Activated CD4-positive, alpha-beta T cell treated with anti-CD3 and anti-CD28 coated beads, Interleukin-10, Interleukin-2, amounts not matched to agents 100 ng/mL and 50 ng/mL, durations not matched to agents 16 hours and 8 hours (primary cell): ENCODE measurements at places on chromosomes 13 and 19.

DNA sequence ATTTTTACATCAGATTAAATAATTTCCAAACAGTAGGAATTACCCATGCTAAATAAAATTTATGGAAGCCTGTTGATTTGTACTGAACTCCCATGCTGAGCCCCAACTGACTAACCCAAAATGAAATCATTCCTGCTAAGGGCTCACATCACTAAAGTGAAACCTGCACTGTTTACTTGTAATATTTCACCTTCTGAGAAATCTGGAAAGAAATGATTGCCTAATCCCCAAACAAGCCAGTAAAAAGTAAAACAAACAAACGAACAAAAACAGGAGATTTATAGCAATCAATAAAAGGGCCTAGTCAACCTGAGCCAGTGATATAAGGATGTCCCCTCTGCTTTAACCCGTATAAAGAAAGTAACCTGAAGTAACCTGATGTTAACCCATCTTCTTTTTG is 1599.8 kb downstream of the OLFM4 start:
- no peak for DNase-seq

DNA sequence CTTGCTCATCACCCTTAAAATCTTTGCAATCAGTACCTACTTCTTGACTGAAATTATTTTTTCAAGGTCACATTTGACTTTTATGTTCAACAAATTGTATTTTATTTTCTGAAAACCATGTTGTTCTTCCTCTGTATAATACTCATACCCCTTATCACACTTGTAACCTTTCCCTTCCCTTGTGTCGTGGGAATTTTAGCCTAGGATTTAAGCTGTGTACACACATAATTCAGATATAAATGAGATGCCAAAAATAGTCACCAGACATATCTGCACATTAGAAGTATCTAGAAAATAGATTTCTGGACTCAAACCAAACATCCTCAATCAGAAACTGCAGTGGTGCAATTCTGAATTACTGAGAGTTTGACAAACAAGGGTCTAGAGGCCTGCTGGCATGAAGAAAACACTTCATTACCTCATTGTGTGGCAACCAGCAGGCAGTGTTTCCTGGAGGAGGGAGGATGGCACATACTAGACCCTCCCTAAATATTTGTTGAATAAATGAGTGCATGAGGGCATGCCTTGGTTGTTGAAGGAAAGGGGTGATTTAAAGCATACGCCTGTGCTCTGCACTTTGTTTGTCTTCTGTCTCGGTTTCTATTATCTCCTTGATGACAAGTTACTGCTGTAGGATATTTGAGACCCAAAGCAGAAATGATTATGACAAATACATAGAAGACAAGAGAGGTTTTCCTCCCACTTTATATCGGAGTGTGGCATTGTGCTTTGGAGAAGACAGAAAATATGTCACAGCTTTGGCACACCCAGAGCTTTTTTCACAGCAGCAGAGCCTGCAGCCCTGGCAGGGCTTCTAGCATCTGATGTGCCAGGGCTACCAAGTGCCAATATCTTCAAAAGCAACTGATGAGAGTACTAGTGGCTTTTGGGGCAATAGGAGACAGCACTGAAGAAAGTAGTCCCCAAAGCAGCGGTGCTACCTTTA is 881.1 kb downstream of the PCDH9 start:
- DNase-seq = no peak

- DNase-seq = no peak
Measured at GRCh38 chr19:11269408-11269807, 7.1 kb upstream of the DOCK6 start.

GRCh38 chr13:74115133-74115532 is 19.1 kb downstream of the KLF12 start:
- no peak for DNase-seq

GRCh38 chr19:6580313-6580712 is 10.6 kb downstream of the CD70 start:
- DNase-seq = no peak

GRCh38 chr13:30442926-30443325 is 20.6 kb downstream of the UBE2L5 start:
- DNase-seq = no peak

- DNase-seq = peak; percentile 87
Measured at GRCh38 chr19:1568320-1569019, at the start of gene MEX3D. Gene MEX3D (minus strand): TSS chr19:1568325. CDS start chr19:1568058, 267 bp downstream.

DNA sequence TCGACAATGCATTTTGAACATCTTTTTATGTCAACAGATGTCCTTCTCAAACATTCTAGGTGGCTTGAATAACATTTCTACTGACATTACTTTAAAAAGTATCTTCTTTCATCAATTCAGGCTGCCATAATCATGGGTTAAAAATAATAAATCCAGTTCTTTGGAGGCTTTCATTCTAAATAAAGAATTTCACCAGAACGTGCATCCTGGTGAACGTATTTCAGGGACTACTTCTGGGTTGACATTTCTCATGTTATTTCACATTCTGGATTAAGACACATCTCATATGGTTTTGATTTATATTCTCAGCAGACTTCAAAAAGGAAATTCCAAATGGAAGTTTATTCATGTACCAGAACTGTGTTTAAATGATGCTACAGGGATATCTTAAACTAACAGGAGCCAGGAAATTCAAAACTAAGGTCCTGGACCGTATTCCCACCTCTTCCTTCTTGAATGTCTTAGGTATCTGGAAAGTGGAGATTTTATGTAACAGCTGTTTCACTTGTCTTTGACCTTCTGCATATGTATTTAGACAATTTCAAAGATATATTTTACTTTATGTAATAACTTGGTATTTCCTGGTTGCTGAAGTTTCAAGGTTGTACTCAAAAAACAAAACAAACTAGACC is 107.2 kb downstream of the STARD13 start:
- DNase-seq = no peak

DNA sequence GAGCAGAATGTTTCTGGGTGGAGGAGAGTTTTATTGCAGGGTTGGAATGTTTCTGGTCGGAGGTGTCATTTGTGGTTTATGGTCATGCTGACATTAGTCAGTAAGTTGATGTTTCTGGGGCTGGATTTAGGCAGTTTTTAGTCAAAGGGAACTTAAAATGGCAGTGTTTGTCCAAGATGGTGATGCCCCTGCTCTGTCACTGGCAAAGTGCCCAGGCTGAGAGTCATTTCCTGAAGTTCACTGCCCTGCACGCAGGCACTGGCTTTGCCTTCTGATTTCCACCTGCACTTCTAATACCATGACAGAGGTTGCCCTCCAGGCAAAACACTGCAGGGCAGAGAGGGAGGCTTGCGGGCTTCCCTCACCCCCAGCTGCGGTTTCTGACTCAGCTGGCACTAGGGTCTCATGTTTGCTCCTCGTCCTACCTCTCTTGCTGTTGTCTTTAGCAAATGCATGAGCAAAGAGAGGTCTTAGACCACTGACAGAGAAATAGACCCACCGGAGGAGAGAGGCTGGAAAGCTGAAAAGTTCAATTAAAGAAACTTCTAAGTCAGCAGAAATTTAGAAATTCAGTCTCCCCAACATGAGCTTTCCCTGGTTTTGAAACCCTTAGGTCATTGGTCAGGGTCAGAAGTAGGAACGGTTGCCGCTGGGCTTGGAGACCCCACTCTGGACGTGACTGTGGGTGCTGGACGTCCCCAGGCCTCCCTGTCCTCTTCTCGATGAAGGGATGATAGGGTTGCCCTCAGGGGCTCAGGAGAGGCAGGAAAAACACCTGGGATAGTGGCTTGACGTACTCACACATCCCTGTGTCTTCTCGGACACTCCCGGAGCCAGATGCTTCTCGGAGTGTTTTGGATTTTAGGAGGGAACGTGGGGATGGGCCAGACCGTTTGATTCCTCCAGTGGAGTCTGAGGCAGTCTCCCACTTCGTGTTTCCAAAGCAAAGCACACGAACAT is 26.3 kb downstream of the TMEM255B start:
- peak; percentile 27 for DNase-seq

GRCh38 chr13:113201815-113202214 is 6.7 kb downstream of the PCID2 start:
- no peak for DNase-seq

DNA sequence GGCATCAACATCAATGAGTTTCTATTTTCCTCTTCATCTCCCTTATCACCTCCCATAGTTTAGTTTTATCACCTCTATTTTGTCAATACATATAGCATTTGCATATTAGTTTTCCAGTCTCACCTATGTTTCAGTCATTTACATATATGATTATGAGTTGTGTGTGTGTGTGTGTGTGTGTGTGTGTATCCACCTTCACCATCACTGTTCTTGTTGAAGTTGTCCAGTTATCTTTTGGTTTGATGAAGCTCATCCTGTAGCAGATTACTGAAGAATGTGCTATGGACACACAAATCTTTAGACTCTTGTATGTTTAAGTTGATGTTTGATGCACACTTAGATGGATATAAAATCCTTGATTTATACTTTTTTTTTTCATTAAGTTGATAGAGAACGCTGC is 40.5 kb downstream of the SPACA7 start:
- no peak for DNase-seq

DNA sequence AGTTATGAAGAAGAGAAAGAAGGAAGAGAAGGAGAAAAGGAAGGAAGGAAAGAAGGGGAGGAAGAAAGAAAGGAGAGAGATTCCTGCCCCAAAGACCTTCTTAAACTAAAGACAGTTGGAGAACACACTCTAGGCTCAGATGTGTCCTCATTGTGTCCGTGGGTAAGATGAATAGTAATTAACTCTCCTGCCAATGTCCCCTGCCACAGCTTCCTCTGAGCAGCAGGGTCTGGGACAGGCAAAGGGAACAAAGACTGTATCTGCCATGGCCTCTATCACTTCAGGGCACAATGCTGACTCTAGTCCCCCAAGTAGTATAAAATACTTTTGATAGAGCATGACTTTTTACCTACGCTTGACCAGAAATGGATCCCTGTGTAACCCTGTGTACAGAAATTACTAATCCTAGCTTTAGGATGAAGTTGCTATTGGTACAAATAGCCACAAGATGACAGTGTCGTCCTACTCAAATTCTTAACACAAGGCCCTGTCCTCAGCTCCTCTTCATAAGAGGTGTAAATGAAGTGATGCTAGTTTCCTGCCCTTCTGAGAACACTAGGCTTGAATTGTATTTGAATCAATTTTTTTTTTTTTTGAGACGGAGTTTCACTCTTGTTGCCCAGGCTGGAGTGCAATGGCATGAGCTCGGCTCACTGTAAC is 186.2 kb upstream of the GPR12 start:
- DNase-seq = peak; percentile 61

DNA sequence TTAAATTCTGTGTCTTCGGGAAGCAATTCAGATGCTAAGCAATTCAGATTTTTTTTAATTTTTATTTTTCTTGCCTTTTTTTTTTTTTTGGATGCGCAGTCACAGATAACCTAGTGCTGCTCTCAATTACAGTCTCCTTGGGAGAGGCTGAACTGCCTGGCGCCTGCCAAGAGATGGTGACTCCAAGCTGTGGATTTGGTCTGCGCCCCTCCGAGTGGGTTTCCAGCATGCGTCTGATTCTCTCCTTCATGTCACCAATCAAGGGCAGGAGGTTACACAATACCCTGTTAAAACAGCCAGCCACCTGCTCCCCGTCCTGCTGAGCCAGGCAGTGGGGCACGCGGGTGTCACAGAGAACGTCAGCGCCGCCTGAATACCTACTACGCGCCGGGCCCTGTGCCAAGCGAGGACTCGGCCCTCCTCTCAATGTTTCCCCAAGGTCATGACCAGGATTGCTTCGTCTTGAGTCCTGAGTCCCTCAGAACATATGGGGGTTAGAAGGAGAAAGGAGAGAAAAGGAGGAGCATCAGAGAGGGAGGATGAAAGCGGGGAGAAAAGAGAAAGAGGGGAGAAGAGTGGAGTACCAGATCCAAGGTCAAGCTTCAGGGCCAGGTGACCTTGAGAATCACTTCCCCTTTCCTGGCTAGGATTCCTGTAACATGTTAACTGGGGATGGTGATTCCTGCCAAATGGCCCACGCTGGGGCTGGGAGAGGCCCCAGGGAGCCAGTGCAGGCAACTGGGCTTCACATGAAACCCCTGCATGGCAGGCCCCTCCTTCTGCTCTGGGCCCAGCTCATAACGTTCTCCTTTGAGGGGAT is 213.6 kb downstream of the URI1 start:
- no peak for DNase-seq

DNA sequence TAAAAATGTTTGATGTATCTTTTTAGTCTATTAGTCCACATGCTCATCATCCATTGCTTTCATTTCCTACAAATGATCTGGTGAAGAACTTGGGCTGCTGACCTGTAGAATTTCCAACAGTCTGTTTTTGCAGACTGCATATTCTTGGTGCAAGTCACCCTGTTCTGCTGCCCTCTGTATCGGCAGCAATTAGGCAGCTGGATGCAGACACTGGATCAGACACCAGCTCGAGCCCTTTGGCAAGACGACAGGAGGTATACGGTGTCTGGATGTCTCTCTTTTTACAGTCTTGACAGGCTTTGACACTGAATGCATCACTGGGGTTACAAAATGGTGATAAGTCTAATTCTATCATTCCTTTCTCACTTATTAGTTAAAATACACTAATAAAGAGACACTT is 21.8 kb downstream of the MTRF1 start:
- no peak for DNase-seq

DNA sequence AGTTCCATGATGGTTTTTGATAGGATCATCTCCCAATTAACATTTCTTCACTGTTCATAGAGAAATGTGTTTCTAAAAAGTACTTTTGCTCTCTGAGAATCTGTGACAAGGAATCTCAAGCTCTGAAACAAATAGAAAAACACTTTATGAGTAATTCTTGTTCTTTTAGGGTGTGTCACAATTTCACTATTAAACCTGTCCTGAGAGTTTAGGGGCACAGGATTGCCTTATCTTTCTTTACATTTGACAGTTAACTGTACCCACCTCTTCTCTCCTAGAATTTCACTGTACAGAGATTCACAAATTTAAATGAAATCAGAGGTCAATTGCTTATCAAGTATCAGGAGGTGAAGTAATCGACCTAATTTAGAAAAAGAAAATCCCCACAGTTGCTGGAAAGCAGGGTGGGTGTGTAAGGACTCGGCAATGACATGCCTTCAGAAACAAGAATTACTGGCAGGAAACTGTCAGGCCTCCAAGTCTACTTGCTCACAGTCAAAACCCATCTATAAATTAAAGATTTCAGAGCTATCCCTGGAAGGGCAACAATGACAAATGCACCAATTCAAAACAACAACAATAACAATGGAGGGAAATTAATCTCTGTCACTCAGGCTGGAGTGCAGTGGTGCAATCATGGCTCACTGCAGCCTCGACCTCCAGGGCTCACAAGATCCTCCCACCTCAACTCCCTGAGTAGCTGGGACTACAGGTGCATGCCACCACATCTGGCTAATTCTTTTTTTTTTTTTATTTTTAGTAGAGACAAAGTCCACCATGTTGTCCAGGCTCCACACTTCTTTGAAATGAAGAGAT is 250.2 kb downstream of the ABCC4 start:
- peak; percentile 62 for DNase-seq

- peak; percentile 48 for DNase-seq
Measured at GRCh38 chr19:5154129-5154798, 185.4 kb downstream of the KDM4B start.
